ENCODE measurements at places on chromosomes 3 and 15. TPM values are rescaled to one million over a fixed set of nuclear protein-coding genes. Genes with fewer than 3 reads are reported as not detected.

Gene P2RY1
- total RNA-seq, result 63.9 TPM

Gene LRRC31
- not detected for total RNA-seq

Gene SLC4A7
- 241 TPM for total RNA-seq

Gene KCNMB3
- 3.2 TPM for total RNA-seq

Gene SLC24A5
- 0.92 TPM for total RNA-seq

Gene LIPH
- 0.46 TPM for total RNA-seq

Gene SNRK
- total RNA-seq, result 82.6 TPM

Gene IDH3A
- total RNA-seq, result 71.5 TPM
